Myometrial cell (primary cell): ENCODE measurements at places on chromosomes 11 and 22. TPM values are rescaled to one million over a fixed set of nuclear protein-coding genes. Genes with fewer than 3 reads are reported as not detected.

The SLN gene
- not detected in 2 replicates for total RNA-seq

The BEST1 gene
- total RNA-seq, result 2.3 and 2.6 TPM in 2 replicates

The KIAA1671 gene
- total RNA-seq, result 0.35 and 1.2 TPM in 2 replicates

The NAGA gene
- total RNA-seq, result 55.3 and 63.1 TPM in 2 replicates

The RAB38 gene
- 1.4 and 2.1 TPM in 2 replicates for total RNA-seq

The KDM4D gene
- 0.53 and 0.58 TPM in 2 replicates for total RNA-seq

The ARRB1 gene
- 7.6 and 8.1 TPM in 2 replicates for total RNA-seq

The GTSE1 gene
- total RNA-seq, result 13.8 and 15.9 TPM in 2 replicates

The APOBEC3B gene
- 28.5 and 29.6 TPM in 2 replicates for total RNA-seq

The LIF gene
- 4.4 and 11.0 TPM in 2 replicates for total RNA-seq

The SCUBE1 gene
- total RNA-seq, result not detected in 2 replicates

The MOV10L1 gene
- 0.89 and 1.2 TPM in 2 replicates for total RNA-seq

The SLC22A9 gene
- not detected in 2 replicates for total RNA-seq

The BATF2 gene
- total RNA-seq, result 1.2 and 4.9 TPM in 2 replicates

The ENTHD1 gene
- total RNA-seq, result not detected in 2 replicates

The MS4A6A gene
- not detected in 2 replicates for total RNA-seq

The MRPL11 gene
- total RNA-seq, result 63.1 and 66.9 TPM in 2 replicates

The CCDC15 gene
- total RNA-seq, result 1.7 and 8.0 TPM in 2 replicates

The MN1 gene
- total RNA-seq, result 0.18 TPM in 1 of 2 replicates, not detected in the other
